ENCODE measurements at places on chromosomes 13 and 19. TPM values are rescaled to one million over a fixed set of nuclear protein-coding genes. Genes with fewer than 3 reads are reported as not detected.
A peak's percentile ranks its signal among the peaks of the same experiment; 100 is the strongest.

- no peaks in the 10 kb centered on the region for H3K36me3 ChIP-seq
- H3K4me3 ChIP-seq, result peak overlapping the region; percentile 48
- DNase-seq, result peak; percentile 71
- peak overlapping the region; percentile 55 for H3K27ac ChIP-seq
- H3K4me1 ChIP-seq, result peaks cover 48% of the 10 kb centered on the region
- peaks cover 46% of the 10 kb centered on the region for H3K27me3 ChIP-seq
Observed at GRCh38 chr19:11421371-11422098, 2.4 kb upstream of the RGL3 start.

The DHDH gene
- 1.9 TPM for total RNA-seq

The DNAJB1 gene
- 92.5 TPM for total RNA-seq

DNA sequence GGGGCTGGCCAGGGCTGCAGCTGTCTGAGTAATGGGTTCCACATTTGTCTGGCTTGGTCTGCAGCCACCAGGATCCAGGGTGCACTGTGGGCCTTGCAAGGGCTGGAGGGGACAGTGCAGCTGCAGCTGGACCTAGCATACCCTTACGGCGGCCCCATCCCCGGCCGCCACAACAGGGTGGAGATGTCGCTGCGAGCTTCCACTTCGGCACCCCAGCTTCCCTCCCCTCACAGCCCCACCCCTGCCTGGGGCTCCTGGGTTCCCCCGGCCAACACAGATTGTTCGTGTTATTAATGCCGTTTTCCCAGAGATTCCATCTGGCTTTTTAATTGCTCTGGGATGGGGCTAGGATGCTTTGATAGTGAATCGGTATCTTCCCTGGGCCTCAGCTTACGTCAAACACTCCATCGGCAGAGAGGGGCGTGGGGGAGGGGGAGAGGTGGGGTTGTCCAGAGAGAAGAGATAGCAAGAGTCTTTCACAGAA, 5.8 kb downstream of the CEBPA start:
- H3K4me1 ChIP-seq, result peaks cover 57% of the 10 kb centered on the region
- DNase-seq, result no peak
- H3K36me3 ChIP-seq, result no peaks in the 10 kb centered on the region
- H3K4me3 ChIP-seq, result no peak overlapping the region
- no peak overlapping the region for H3K27ac ChIP-seq

GRCh38 chr19:610801-611480, 21.3 kb downstream of the HCN2 start:
- H3K4me1 ChIP-seq, result peaks cover 35% of the 10 kb centered on the region
- DNase-seq, result no peak
- H3K36me3 ChIP-seq, result no peaks in the 10 kb centered on the region

DNA sequence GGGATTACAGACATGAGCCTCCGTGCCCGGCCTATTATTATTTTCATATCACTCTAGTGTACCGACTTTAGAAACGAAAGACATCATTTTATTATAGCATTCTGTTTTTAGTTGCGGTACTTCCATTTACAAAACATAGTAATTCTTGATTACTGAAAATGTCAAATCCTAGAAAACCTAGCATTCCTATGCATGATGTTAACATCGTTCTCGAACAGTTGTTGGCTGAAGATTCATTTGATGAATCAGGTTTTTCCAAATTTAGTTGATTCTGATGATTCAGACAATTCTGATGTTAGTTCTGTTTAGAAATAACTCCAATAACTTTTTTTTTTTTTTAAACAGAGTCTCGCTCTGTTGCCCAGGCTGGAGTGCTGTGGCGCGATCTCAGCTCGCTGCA, 11.5 kb upstream of the MTRF1 start:
- no peak overlapping the region for H3K27ac ChIP-seq
- DNase-seq, result no peak

DNA sequence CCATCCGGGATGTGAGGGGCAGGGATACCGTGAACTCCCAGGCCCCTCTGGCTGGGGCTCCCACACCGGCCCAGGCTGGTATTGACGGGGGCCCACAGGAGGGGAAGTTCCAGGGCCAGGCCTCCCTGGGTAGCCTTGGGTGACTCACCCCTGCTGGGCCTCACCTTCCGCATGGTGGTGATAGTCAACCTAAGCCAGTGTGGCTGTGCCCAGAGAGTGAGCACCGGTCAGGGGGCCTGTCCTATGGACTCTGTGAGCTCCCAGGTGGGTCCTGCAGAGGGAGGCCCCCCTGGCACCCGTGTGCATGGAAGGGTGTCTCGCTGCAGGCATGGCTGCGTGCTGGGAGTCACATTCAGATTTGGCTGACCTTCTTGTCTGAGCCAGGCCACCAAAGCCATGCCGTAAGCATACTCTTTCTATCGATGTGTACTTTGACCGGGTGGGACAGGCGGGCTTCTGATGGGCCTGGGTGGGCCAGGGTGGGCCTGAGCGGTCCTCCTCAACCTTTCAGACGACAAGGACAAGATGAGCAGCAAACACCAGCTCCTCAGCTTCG, 27.6 kb downstream of the DHX34 start:
- H3K27ac ChIP-seq, result no peak overlapping the region
- H3K36me3 ChIP-seq, result peaks cover 91% of the 10 kb centered on the region
- H3K27me3 ChIP-seq, result no peaks in the 10 kb centered on the region

- H3K27ac ChIP-seq, result peak overlapping the region; percentile 70
- H3K4me3 ChIP-seq, result no peak overlapping the region
- peaks cover 32% of the 10 kb centered on the region for H3K4me1 ChIP-seq
- H3K27me3 ChIP-seq, result no peaks in the 10 kb centered on the region
- no peak for DNase-seq
Observed at GRCh38 chr13:46296115-46296822, 84.5 kb downstream of the LRRC63 start.

The POU2F2 gene
- 6.1 TPM for total RNA-seq

The IGFL2 gene
- not detected for total RNA-seq

GRCh38 chr19:6453951-6454565, 5.5 kb downstream of the SLC25A23 start:
- no peak overlapping the region for H3K27ac ChIP-seq
- peaks cover 8% of the 10 kb centered on the region for H3K4me1 ChIP-seq
- H3K4me3 ChIP-seq, result no peak overlapping the region
- no peaks in the 10 kb centered on the region for H3K27me3 ChIP-seq
- DNase-seq, result no peak
- H3K36me3 ChIP-seq, result peaks cover 13% of the 10 kb centered on the region
